AG10803 (cell line): ENCODE measurements at places on chromosomes 13 and 19.

- DNase-seq, result no peak
Measured at GRCh38 chr13:76758257-76758656, 127.9 kb downstream of the KCTD12 start.

- DNase-seq, result no peak
Measured at GRCh38 chr13:33800646-33801186, 17.2 kb upstream of the RFC3 start.

- no peak for DNase-seq
Measured at GRCh38 chr19:30602661-30603350, 230.6 kb downstream of the ZNF536 start.

GRCh38 chr19:873561-874041 is 14.1 kb downstream of the CFD start:
- no peak for DNase-seq

DNA sequence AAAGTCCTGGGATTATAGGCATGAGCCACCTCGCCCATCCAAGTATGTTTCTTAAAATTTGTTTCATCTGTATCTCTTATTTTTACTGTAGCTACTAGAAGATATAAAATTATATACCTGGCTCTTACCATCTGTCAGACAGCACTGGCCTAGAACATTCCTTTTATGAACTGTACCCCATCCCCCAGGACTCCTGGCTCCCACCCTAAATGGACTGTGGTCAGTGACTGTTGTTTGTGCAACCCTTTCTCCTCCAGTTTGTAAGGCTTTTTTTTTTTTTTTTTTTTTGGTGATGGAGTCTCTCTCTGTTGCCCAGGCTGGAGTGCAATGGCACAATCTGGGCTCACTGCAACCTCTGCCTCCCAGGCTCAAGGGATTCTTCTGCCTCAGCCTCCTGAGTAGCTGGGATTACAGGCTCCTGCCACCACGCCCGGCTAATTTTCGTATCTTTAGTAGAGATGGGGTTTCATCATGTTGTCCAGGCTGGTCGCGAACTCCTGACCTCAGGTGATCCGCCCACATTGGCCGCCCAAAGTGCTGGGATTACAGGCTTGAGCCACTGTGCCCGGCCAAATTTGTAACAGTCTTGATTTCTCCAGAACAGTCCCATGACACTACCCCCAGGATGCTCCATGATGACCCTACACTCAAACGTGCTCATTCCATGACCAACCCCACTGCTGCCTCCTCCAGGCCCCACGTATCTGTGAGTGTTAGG is 2.5 kb downstream of the NDUFA3 start:
- DNase-seq, result peak; percentile 35

DNA sequence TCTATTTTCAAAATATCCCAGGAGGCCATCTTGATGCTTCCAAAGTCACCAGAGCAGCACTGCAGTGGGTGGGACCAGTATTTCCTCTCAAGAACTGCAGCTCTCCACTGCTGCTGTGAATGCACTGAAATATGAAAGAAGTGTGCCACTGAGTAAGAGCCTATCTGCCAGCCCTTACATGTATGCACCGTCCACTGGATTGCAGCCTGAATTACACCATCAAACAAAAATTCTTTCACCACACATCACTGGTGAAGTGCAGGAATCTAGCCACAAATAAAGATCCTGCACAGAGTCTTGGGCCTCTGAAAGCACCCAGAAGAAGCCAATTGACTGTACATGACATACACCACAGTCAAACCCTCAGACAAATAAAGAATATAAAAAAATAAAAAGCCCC is 249.0 kb downstream of the LHFPL6 start:
- DNase-seq, result peak; percentile 79

DNA sequence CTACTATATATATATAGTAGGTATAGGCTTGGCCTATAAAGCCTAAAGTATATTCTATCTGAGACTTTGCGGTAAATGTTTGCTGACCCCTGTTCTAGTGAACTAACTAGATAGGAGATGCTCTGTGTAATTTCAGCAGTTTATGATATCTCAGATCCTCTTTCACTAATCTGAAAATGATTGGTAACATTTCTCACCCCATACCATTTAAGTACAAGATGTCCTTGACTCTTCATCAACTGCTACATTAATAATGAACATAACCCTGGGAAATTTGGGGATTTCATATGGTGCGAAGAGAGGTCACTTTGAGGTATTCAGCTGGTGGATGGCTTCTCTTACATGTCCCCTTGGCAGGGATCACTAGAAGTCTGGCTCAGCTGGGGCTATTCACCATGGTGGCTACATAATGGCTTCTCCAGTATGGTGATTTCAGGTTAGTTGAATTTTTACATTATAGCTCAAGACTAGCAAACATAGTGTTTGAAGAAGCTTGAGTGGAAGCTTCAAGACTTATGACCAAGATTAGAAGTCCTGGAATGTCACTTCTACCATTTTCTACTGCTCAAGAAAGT is 103.6 kb upstream of the MYCBP2 start:
- no peak for DNase-seq

- no peak for DNase-seq
Measured at GRCh38 chr13:26977541-26977940, 194.1 kb downstream of the USP12 start.

GRCh38 chr13:79937311-79937710 is 403.6 kb downstream of the SPRY2 start:
- DNase-seq, result no peak

- no peak for DNase-seq
Measured at GRCh38 chr13:89454681-89455080, 1783.5 kb downstream of the SLITRK5 start.

DNA sequence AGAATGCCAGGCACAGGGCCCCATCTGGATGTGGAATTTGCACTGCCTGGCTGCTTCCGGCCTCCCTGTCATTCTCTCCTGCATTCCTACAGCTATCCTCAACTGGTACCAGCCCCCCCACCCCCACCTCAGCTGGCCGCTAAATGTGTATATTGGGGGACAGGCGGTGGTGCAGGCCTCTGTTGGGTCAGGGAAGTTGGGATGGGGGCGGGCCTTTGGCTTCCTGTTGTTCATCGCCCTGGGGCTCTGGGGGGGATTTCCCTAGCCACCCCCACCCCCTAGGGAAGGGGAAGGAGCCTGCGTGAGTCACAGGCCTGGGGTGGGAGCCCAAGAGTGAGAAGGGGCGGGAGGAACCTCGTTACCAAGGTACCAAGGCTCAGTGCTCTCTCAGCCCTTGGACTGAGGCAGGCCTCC is 10.6 kb downstream of the POU2F2 start:
- peak; percentile 84 for DNase-seq

GRCh38 chr13:98842070-98842469 is 89.6 kb upstream of the SLC15A1 start:
- no peak for DNase-seq

DNA sequence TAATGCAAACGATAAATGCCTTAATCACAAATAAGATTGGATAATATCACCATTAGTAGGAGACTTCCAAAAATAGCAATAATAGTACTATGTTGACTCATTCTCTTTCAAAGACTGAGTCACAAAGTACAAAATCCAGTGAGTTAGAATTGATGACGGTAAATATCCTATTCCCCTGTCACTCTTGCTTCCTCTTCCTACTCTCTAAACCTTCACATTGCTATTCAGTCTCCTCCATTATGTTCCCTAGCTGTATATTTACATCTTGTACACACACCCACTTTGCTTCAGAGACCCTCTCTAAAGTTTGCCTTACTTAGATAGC is 26.3 kb upstream of the INTS6 start:
- DNase-seq, result peak; percentile 39

GRCh38 chr13:79918620-79919019 is 422.3 kb downstream of the SPRY2 start:
- no peak for DNase-seq

GRCh38 chr13:74895042-74895796 is 586.8 kb downstream of the TBC1D4 start:
- DNase-seq, result no peak

DNA sequence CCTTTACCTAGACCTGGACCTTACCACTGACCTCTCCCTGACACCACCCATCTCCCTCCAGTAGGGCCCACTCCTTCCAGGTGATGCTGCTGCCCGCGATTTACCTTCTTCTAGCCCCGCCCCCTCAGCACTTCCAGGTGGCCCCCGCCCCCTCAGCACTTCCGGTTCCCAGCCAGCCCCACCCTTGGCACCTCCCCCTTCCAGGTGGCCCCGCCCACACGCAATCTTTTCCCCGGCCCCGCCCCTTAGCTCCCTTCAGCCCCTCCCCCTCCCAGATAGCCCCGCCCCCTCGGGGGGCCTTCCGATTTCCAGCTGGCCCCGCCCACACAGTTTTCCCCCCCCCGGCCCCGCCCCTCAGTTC is 586 bp downstream of the LIG1 start:
- peak; percentile 46 for DNase-seq

DNA sequence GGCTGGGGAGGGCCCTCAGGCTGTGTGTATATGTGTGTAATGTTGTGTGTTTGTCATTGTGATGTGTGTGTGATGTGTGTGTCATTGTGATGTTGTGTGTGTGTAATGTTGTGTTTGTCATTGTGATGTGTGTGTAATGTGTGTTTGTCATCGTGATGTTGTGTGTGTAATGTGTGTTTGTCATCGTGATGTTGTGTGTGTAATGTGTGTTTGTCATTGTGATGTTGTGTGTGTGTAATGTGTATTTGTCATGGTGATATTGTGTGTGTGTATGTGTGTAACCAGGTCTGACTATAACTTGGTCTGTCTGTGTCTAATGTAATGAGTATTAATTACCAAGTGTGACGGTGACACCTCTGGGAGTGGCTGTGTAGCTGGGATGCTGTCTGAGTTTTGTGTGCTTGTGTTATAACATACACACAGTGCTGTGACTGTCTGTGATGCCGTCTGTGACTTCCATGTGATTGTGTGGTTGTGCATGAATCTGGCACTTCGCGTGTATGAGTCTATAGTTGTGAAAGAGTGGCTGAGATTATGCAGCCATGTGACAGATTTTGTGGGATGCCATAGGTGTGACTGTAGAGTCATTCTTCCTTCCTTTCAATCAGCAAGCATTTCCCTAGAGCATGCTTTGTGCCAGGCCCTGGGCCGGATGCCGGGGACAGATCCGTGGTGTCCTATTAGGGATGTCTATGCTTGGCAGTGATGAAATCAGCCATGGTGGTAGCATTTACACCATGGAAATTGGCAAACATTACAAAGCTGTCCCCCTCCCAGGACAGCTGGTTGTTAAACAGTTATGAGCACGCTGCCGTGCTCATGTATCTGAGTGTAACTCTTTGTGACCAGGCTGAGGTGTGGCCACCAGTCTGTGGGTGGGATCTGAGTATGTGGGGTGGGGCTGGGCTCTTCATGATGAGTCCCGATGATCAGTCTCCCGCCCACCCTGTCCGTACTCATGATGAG is 6.4 kb downstream of the TNFSF14 start:
- peak; percentile 13 for DNase-seq

- DNase-seq, result peak; percentile 90
Measured at GRCh38 chr19:15320116-15320515, 12.2 kb downstream of the BRD4 start.

- DNase-seq, result no peak
Measured at GRCh38 chr13:113638173-113638746, 19.7 kb downstream of the ATP4B start.
